Stimulated activated CD8-positive, alpha-beta memory T cell treated with anti-CD3 and anti-CD28 coated beads, Interleukin-15, amount 100 ng/mL, for 48 hours (primary cell): ENCODE measurements at places on chromosomes 6 and 20.

DNA sequence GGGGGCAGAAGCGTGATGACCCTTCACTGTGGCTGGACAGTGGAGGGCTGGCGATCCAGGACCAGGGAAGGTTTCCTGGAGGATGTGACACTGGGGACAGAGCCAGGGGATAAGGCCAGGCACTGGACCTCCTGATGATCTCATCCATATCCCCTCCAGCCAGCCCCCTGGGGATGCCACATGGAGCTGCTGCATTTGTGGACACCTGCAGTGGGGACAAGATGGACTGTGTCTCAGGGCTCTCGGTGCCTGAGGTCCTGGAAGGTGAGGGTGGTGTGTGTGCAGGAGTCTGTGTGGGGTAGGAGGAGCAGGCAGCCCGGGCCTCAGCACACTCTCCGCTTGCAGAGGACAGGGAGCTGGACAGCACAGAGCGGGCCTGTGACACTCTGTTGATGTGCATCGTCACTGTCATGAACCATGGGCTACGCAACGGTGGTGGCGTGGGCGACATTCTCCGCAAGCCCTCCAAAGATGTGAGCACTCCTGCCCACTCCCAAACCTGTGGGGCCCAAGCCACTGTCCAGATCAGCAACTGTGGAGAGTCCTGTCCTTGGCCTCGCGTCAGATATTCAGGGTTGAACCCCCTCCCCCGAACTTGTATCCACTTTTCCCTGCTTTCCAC lies 19.9 kb downstream of the UQCC2 start:
- no peak for DNase-seq

DNA sequence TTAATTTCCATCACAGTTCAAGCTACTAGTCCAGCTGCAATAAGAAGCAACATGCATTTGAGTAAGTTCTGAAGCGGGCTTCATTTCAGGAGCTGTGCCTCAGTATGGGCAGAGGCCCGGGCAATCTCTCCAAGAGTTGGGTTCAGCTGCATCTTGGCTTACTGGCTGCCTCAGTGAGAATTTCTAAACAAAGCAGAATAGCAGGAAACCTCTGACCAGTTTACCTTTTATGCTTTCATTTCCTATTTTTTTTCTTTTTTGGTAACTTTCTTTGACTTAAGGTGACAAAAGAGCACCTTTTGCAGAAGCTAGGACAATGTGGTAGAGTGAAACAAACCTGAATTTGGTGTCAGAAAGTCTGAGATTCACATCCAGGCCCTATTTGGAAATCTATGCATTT lies 51.0 kb upstream of the FBXO30 start:
- DNase-seq, result no peak

- no peak for DNase-seq
These were observed 60.4 kb upstream of the SUPT3H start for GRCh38 chr6:45438151-45438550.

DNA sequence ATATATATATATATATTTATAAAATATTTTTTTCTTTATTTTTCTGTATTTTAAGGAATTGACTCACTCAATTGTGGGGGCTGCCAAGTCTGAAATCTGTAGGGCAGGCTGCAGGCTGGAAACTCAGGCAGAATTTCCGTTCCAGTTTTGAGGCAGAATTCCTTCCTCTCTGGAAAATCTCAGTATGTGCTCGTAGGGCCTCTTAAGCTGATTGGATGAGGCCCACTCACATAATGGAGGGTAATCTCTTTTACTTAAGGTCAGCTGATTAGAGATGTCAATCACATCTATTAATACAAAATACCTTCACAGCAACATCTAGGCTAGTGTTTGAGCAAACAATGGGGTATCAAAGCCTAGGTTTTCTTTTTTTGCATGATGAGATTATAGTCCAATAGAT lies 244.7 kb upstream of the RNF24 start:
- no peak for DNase-seq

DNA sequence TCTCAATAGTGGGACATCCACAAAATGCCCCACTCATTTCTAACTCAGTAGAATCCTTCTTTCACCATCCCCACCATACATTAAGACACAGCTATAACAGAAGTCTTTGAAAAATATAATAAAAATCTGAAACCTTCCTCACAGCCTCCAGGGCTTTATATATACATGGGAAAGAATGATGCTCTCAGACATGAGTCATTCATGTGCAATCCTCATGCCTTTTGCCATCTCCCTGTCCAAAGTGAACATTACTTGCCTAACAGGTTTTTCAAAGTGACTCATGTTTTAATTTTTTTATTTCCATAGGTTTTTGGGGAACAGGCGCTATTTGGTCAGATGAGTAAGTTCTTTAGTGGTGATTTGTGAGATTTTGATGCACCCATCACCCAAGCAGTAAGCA lies 162.7 kb downstream of the RALGAPA2 start:
- no peak for DNase-seq

DNA sequence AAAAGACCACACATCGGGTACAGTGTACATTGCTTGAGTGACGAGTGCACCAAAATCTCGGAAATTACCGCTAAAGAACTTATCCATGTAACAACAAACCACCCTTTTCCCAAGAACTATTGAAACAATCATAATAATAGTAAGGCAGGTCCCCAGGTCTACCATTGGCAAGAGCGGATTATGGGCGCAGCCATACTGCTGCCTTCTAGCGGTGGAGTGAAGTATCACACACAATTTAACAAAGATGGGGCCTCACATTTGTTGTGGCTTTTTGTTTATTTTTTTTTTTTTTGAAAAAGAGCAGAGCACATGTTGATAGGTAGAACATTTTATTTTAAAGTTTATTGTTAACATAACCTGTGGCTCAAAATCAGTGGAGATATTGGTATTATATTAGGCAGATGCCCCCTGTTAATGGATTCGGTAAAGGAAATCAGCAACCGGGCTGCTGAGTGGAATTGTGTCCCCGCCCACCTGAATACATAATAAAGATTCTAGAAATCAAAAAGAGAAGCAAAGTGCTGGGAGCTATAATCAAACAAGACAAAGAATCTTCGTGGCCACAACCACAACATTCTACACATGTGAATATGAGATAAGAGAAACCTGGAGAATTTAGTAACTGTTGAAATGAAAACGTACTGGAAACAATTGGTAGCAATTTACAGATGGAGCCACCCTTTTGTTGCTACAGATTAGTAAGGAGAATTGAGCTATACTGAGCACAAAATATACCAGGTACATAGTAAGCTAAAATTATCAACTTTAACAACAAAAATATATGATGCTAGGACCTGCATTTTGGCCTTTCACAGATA lies 94.2 kb upstream of the EXOC2 start:
- DNase-seq, result no peak

DNA sequence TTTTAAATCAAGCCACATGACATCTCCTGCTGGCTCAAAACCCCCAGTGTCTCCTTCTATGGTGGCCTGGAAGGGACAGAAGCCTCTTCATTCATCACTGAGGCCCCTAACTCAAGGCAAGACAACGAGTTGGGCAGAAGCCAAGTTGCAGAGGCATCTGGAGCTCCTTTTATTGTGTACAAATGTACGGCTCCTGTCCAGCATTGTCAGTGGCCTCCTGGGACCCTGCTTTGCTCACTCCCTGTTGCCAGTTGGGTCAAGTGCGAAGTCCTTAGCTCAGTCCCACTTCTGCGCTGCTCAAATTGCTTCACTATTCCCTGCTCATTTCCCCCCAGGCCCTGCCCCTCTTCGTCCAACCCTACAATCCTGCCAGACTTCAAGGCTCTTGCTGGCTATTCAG lies 181.2 kb upstream of the PMEPA1 start:
- no peak for DNase-seq

DNA sequence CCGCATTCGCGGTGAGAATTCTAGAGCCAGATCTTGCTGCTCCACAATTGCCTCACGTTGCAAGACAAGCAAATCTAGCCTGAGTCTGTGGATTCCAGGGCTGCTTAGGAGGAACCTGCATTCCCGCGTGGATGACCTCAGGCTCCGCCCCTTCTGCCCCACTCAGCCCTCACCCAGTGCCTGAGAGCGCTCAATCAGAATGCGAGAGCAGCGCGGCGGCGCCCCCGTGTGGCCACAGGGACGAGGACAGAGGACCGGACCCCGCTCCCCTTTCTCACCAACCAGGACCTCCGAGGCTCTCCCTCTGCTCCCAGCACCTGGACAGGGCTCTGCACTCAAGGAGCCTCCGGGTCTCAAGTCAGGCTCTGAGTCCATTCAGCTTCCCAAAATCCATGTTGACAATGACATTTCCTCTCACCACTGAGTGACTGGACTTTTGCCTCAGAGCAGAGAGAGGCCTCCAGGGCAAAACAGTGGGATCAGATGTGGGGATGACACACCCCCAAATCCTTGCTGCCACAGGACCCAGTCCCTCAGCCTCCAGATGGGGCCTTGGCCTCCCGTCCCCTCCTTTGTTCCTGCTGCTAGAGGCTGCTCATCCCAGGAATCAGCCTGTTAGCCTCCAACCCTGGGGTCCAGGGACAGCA lies 52.0 kb downstream of the RPP21 start:
- peak; percentile 74 for DNase-seq

- DNase-seq, result no peak
These were observed 41.3 kb downstream of the MTHFD1L start for GRCh38 chr6:150906641-150907326.

DNA sequence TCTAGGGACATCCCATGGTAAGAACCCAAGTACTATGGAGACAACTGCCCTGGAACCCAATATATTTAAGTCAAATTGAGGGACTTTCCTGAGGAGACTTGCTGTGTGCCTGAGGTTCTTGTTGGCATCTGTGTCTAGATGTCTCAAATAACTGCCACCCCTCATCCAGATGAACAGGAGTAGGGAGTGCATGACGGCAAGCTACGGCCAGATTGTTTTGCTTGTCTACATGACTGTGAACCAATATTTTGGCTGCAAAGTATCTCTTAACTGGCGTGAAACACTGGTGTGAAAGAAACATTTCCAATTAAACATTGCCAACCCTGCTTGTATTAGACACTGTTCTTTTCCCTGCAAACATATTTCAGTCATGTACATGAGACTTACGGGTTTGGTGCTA lies 52.4 kb upstream of the SIM1 start:
- DNase-seq, result no peak

DNA sequence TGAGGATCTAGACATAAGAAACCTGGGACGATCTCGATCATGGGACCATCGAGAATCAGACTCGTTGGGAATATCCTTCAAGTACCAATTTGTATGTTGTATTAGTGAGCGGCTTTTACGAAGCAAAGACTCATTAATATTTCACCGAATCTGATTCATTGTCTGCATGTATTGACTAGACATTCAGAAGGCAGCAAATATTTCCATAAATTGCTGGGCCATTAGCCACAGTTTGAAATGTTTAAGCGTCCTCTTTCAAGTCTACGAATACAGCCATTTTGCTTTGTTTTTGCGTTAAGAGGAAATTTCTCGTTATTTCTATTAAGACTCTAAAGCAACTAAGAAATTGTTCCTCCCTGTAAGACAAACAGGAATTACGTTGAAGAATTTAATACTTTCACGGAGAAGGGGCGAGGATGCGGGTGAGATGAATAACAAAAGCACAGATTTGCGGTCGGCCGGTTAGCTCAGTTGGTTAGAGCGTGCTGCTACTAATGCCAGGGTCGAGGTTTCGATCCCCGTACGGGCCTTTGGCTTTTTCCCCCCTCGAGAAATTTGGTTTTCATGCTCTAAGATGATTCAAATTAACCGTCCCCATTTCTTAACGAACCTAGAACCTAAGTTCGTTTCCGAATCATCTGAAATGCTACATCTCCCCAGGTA lies 18.5 kb downstream of the POM121L2 start:
- no peak for DNase-seq

GRCh38 chr20:63465380-63466249 lies 6.8 kb downstream of the KCNQ2 start:
- DNase-seq, result no peak

DNA sequence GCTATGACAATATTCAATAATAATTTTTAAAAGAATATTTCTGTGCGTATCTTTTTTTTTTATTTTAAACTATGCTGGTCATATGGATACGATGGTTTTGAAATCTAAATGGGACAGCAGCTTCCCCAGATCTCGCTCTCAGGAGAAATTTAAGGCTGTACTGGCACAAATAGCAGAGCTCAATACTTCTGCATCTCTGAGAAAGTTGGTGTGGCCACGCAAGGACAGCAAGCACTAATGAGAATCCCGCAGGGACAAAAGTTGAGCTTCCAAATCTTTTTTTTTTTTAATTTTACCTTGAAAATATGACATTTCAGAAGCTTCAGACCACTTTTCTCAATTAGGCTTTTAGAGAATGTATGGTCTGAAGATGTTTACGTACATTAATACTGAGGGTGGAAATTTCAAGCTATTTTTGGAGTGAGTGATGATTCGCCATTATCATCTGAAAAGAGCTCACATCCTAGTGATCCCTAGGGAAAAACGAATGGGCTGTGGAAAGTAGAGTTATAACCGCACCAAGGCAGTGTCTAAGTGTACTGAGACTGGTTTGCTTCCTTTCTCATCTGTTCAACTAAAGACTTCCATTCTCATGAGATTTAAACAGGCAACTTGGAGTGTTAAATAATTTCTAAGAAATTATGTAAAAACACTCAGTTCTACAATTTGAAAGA lies 840.0 kb downstream of the C6orf118 start:
- DNase-seq, result no peak

DNA sequence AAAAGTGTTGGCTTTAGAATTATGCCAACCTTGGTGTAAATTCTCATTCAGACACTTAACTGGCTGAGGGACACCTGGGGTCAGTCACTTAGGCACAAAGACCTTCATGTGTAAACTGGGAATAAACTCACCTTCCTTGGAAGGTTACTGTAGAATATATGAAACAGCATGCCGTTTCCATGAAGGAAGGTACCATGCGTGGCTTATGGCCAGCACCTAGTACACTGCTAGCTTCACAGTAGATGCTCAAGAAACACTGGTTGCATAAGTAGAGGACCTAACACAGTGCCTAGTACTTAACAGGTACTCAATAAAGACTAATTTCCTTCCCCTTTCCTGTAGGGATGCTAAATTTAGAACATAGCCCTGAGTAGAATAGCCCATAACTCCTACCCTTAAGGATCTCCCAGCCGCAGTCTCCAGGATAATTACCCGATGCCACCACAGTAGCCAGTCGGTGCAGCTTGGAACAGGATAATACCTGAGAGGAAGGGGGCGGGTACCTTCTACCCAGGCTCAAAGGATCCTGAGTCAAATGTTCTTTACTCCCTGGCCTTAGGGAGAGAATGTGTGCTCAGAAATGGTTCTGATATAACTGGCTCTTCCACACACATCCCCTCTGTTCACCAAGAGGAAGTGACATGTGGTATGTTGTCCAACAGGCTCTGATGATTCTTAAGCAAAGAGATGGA lies 3.6 kb downstream of the BCL2L1 start:
- no peak for DNase-seq

DNA sequence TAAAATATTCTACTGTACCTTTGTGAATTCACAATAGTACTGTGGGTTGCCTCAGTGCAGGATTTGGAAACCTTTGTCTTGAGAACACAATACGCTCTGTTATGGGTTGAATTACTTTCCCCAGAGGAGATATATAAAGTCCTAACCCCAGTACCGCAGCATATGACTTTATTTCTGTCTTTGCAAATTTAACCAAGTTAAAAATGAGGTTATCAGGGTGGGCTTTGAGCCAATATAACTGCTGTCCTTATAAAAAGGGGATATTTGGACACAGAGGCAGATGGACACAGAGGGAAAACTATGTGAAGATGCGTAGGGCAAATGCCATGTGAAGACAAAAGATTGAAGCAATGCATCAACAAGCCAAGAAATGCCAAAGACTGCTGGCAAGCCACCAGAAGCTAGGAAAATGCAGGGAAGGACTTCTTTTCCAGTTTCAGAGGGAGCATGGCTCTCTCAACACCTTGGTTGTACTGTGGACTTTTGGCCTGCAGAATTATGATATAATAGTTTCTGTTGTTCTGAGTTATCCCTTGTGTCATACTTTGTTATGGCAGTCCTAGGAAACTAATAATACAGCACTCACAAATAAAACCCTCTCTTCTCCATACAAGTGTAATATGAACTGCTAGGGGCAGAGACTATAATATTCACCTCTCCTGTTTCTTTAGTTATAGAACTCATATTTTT lies 292.6 kb upstream of the SPTLC3 start:
- DNase-seq, result no peak
